ENCODE measurements at places on chromosomes 12 and 14. TPM values are rescaled to one million over a fixed set of nuclear protein-coding genes. Genes with fewer than 3 reads are reported as not detected.

ZFP36L1 gene
- total RNA-seq: 13.4 TPM

CELA1 gene
- not detected for total RNA-seq

PLA2G1B gene
- total RNA-seq: not detected

PLD4 gene
- 9.0 TPM for total RNA-seq

LHX5 gene
- 4.8 TPM for total RNA-seq

TGM1 gene
- 3.0 TPM for total RNA-seq

CPNE6 gene
- 16.8 TPM for total RNA-seq

GPR68 gene
- 8.1 TPM for total RNA-seq

GDF3 gene
- not detected for total RNA-seq

WNT1 gene
- total RNA-seq: not detected

NFE2 gene
- 1.8 TPM for total RNA-seq

TPPP2 gene
- total RNA-seq: not detected

BCAT1 gene
- total RNA-seq: 76.1 TPM

IL22 gene
- total RNA-seq: not detected

PMCH gene
- total RNA-seq: 109 TPM

KRT75 gene
- not detected for total RNA-seq

RNF212B gene
- not detected for total RNA-seq

KRT85 gene
- not detected for total RNA-seq

RNU4-1 gene
- total RNA-seq: under 0.01 TPM

GZMH gene
- total RNA-seq: not detected

PTPRR gene
- total RNA-seq: 22.1 TPM

LRP1-AS gene
- not detected for total RNA-seq

KLHDC1 gene
- total RNA-seq: 19.8 TPM

DENND5B gene
- 53.7 TPM for total RNA-seq

GPX2 gene
- not detected for total RNA-seq
